ENCODE measurements at places on chromosomes 11 and 22. TPM values are rescaled to one million over a fixed set of nuclear protein-coding genes. Genes with fewer than 3 reads are reported as not detected.

The ZP1 gene
- total RNA-seq, result 0.10 TPM

The CSNK2A3 gene
- 1.7 TPM for total RNA-seq

The CNGA4 gene
- total RNA-seq, result 0.03 TPM

The PHLDB1 gene
- total RNA-seq, result 10.0 TPM

The UBQLN3 gene
- not detected for total RNA-seq

The OR5I1 gene
- not detected for total RNA-seq

The PANX3 gene
- not detected for total RNA-seq

The GUCY1A2 gene
- total RNA-seq, result 0.08 TPM

The RFPL1 gene
- not detected for total RNA-seq

The MS4A6A gene
- total RNA-seq, result not detected

The MTA2 gene
- 87.8 TPM for total RNA-seq

The CYTH4 gene
- total RNA-seq, result 0.59 TPM

The LMO1 gene
- total RNA-seq, result 3.7 TPM

The HBG1 gene
- not detected for total RNA-seq

The KRTAP5-11 gene
- total RNA-seq, result not detected

The ESAM gene
- total RNA-seq, result 12.8 TPM

The CCDC15 gene
- 0.53 TPM for total RNA-seq

The MPEG1 gene
- not detected for total RNA-seq

The LRRC74B gene
- not detected for total RNA-seq

The ACAD8 gene
- 9.3 TPM for total RNA-seq

The SESN3 gene
- 0.07 TPM for total RNA-seq

The C22orf15 gene
- not detected for total RNA-seq

The MYBPC3 gene
- 0.10 TPM for total RNA-seq

The SCGB2A2 gene
- total RNA-seq, result not detected

The BTBD18 gene
- total RNA-seq, result not detected

The MS4A2 gene
- total RNA-seq, result not detected

The PRSS23 gene
- total RNA-seq, result 385 TPM

The WBP2NL gene
- 0.06 TPM for total RNA-seq

The B3GAT3 gene
- total RNA-seq, result 54.8 TPM

The CCDC117 gene
- total RNA-seq, result 8.2 TPM

The OR2AT4 gene
- total RNA-seq, result not detected

The ZNF280B gene
- total RNA-seq, result 1.1 TPM

The RCOR2 gene
- 1.2 TPM for total RNA-seq

The MAP6 gene
- 1.4 TPM for total RNA-seq

The MS4A4A gene
- total RNA-seq, result not detected

The GVQW3 gene
- 0.62 TPM for total RNA-seq

The TRIM49 gene
- total RNA-seq, result 0.09 TPM

The OR5A1 gene
- total RNA-seq, result not detected

The PGA3 gene
- not detected for total RNA-seq

The CACNA1I gene
- total RNA-seq, result 0.08 TPM

The RHBDD3 gene
- 27.1 TPM for total RNA-seq

The WNT7B gene
- total RNA-seq, result 52.5 TPM

The C11orf91 gene
- 1.2 TPM for total RNA-seq

The CASP12 gene
- not detected for total RNA-seq

All from A549 treated with AZD2906 at 1 μM for 4 hours (cell line).